ENCODE measurements at places on chromosomes 16 and 17. TPM values are rescaled to one million over a fixed set of nuclear protein-coding genes. Genes with fewer than 3 reads are reported as not detected.

Gene STARD3
- total RNA-seq: 8.1 TPM

- no peak for DNase-seq
Measured at GRCh38 chr16:7763111-7763510, 430.5 kb downstream of the RBFOX1 start.

- no peak for DNase-seq
Measured at GRCh38 chr16:69859105-69859989, 91.8 kb upstream of the CLEC18A start.

Gene TP53TG3F
- not detected for total RNA-seq

All from IMR-90 (cell line).